Ovary (tissue), 10 donors: ENCODE measurements at places on chromosomes 16 and 17. TPM values are rescaled to one million over a fixed set of nuclear protein-coding genes. Genes with fewer than 3 reads are reported as not detected.

Gene COPZ2
- polyA plus RNA-seq: 58.1 TPM

Gene LHX1
- polyA plus RNA-seq: not detected

DNA sequence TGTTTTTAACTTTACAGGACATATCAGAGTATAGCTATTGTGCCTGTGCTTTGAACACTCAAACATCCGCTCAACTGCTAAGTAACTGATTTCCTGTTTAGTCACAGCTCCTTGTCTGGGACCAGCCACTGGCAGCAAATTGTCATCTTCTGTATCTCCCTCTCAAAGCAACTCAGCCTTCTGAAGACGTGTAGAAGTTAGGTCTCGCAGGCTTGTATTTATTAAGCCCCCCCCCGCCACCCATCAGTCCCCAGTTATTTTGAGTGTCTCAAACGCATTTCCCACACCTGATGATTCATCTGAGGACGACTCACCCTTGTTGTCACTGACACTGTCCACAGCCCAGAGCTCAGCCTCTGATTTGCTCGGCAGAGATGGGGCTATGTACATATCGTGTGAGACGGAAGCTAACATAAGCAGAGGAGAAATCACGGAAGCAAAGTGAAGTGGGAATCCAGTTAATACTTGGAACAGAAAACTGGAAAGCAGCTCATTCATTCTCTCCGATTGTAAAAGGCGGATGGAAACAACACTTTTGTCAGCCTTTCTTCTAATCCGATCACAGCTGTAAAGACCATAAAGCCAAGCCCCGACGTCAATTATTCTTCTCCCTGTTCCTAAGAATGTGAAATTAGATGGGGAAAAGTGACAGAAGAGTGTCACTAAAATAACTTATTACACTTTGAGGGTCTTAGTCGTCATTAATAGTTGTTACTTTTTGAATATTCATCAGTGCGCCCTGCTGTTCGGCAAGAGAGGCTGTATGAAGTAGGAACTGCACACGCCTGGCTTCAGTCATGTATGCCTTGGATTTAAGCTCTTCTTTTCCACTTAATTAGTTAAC, 64.2 kb downstream of the PITPNC1 start:
- no peaks in the 10 kb centered on the region for H3K27me3 ChIP-seq
- no peak overlapping the region for H3K27ac ChIP-seq
- H3K4me1 ChIP-seq: no peaks in the 10 kb centered on the region
- no peak overlapping the region for H3K4me3 ChIP-seq

DNA sequence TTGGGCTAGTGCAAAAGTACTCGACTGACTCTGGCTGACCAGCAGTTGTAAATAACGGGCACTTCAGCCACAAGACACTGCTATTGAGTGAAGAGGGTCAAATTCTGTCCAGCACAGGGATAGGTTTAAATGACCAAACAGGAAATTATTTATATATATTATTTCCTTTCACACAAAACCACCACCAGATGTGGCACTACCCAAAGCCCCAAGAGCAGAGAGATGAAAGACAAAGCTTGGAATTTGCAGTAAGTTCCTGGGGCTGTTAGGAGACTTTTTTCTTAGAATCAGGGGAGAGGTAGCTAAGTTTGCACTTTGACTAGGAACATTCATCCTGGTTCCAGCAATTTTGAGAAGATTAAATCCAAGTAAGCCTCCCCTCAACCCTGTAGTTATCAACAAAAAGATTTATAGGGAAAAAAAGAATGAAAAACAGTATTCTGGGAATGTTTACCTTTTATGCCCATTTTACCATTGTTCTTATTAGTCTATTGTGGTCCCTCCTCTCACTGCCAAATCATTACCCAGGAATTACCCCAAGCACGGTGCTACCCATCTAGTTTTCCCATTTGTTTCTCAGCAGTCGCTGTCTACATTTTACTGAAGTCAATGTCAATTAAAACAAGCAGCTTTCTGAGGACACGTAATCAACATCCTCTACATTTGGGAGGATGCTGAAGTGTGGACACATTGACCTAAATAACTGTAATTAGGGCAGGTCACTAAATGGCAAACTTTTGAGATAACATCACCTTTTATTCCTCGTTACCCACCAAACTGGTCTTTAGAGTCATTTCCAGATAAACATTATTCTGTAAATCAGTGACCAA, 43.5 kb downstream of the GRB7 start:
- DNase-seq: no peak
- no peaks in the 10 kb centered on the region for H3K27me3 ChIP-seq
- no peaks in the 10 kb centered on the region for H3K4me1 ChIP-seq
- no peaks in the 10 kb centered on the region for H3K36me3 ChIP-seq
- no peak overlapping the region for H3K4me3 ChIP-seq

- H3K27me3 ChIP-seq: no peaks in the 10 kb centered on the region
- H3K27ac ChIP-seq: no peak overlapping the region
- no peaks in the 10 kb centered on the region for H3K4me1 ChIP-seq
- H3K36me3 ChIP-seq: no peaks in the 10 kb centered on the region
Measured at GRCh38 chr17:1150863-1151600, 28.7 kb downstream of the ABR start.

GRCh38 chr17:79044462-79044861, 20.5 kb downstream of the C1QTNF1 start:
- H3K4me3 ChIP-seq: no peak overlapping the region
- H3K27ac ChIP-seq: no peak overlapping the region
- DNase-seq: no peak

- no peak for DNase-seq
- H3K27ac ChIP-seq: peak overlapping the region; percentile 85
- no peaks in the 10 kb centered on the region for H3K27me3 ChIP-seq
- peaks cover 67% of the 10 kb centered on the region for H3K4me1 ChIP-seq
Measured at GRCh38 chr17:2176499-2177169, 121.7 kb downstream of the HIC1 start.
